ENCODE measurements at places on chromosomes 12 and 14.

GRCh38 chr12:76084863-76085519 is 506 bp upstream of the NAP1L1 start:
- peak; percentile 84 for DNase-seq

GRCh38 chr12:116697716-116698115 is 40.2 kb downstream of the SPRING1 start:
- DNase-seq = no peak

DNA sequence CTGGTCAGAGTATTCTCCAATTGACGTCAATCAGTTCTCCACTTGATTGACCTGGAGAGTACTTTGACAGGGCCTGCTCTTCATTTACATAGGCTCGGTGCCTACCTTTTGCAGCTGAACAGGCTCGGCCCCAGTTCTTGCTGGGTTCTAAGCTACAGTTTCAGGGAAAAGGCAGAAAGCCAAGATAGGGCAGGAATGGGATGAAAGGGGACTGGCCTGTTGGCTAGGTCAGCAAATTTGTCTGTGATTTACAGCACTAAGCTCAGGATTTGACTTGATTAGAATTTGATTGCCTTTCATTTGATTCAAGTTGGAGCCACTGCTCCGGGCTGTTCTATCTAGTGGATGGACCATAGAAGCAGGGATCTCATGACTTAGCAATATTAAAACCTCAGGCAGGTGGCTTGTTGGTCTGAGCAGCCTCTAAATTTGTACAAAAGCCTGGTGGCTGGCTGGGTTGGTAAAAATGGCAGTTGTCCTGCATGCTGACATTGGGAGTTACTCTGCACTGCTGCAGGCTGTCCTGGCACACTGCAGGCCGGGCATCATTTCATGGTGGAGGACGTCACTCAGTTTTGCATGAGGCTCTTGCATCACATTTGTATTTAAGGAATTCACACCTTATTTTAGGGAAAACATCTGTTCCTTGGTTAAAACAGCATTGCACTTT is 71.8 kb downstream of the BICD1 start:
- no peak for DNase-seq

DNA sequence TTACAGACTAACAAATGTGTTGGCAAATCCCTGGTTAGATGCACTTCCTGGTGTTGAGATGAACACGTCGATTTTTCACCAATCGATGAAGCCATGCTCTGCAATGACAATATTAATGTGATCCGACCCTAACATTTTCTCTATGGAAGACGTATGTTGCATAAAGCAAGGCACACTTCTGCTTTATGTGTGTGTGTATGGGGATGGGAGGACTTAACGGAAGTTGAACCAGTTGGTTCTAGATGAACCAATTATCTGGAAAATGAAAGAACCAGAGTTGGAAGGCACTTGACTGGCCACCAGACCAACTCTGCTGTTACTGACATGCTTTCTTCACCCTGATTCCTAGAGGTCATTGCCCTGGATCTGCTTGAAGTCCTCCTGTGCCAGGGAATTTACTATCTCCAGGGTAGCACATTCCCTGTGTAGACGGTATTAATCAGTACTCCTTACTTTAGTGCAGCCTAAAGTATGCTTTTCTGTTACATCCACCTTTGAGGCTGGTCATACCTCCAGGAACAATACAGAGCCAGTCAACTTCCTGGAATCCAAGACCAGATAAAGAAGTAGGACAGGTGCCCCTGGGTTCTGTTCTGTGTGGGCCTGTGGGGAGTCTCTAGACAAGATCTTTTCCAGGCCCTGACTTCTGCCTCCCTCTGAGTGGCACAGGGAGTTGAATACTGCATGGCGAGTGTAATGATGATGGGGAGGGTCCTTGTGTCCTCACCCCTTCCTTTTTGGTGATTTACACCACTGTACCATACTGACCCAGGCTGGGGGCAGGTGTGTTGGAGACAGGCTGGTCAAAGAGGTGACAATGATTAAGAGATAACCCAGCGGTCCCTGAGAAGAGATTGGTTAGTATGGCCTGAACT is 4.1 kb downstream of the SDR39U1 start:
- no peak for DNase-seq

- DNase-seq = no peak
Measured at GRCh38 chr14:61696753-61697318, 1.5 kb downstream of the HIF1A start.

DNA sequence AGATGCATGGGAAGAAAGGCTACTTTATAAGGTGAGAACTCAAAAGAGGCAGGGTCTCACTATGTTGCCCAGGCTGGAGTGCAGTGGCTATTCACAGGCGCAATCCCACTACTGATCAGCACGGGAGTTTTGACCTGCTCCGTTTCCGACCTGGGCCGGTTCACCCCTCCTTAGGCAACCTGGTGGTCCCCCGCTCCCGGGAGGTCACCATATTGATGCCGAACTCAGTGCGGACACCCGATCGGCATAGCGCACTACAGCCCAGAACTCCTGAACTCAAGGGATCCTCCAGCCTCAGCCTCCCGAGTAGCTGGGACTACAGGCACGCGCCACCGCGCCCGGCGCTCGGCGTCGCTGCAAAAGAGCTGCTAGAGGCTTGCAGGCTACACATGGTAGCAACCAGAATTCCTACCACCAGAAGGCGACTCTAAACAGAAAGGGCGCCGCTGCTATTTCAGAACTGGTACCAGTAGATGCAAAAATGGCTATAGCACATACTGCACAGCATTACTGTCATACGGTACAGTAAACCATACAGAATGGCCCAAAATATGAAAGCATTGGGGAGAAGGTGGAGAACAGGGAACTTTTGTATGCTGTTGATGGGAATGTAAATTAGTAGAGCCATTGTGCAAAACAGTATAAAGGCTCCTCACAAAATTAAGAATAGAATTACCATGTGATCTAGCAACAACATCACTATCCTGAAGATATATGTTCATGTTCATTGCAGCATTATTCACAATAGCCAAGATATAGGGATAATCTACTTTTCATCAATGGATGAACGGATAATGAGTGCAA is 1.2 kb upstream of the NEMF start:
- peak; percentile 83 for DNase-seq

GRCh38 chr12:102609996-102610395 is 129.6 kb upstream of the IGF1 start:
- no peak for DNase-seq

DNA sequence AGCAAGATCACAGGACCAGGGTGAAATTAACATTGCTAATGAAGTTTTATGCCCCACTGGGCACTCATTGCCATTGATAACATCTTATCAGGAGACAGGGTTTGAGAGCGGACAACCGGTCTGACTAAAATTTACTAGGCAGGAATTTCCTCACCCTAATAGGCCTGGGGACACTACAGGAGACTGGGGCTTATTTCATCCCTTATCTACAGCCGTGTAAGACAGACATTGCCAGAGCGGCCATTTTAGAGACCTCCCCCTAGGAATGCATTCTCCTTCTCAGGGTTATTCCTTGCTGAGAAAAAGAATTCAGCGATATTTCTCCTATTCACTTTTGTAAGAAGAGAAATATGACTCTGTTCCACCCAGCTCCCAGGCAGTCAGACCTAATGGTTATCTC is 8.3 kb downstream of the OR4K17 start:
- DNase-seq = no peak

- peak; percentile 86 for DNase-seq
Measured at GRCh38 chr14:76486251-76486743, 110.4 kb downstream of the ESRRB start.

DNA sequence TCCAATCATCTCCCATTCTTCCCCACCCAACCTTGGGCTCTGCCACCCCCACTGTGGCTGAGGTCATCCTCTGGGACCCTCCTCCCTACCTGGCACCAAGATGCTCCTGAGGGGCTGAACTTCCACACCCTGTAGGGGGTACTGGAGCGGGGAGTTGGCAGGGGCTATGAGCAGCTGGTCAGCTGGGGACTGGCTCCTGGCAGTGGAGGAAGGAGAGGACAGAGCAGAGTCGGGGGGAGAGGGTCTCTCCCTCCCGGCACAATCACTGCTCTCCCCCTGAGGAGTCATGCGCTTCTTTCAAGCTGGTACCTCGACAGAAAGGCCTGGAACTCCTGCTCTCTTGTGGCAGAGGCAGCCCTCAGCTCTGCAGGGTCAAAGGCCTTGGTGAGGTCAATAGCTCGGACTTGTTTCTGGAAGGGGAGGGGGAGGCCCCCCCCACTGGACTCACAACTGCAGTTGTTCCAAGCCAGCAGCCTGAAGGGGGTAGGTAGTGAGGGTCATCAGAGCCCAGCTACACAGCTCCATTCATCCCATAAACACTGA is 2.0 kb downstream of the B4GALNT1 start:
- no peak for DNase-seq

GRCh38 chr14:100283984-100284881 is 22.0 kb downstream of the SLC25A29 start:
- DNase-seq = no peak

- no peak for DNase-seq
Measured at GRCh38 chr14:93028724-93029076, 87.0 kb downstream of the ITPK1 start.

GRCh38 chr14:95562892-95563685 is 28.2 kb downstream of the GLRX5 start:
- DNase-seq = no peak

GRCh38 chr12:22318108-22318737 is 16.3 kb downstream of the ST8SIA1 start:
- no peak for DNase-seq

DNA sequence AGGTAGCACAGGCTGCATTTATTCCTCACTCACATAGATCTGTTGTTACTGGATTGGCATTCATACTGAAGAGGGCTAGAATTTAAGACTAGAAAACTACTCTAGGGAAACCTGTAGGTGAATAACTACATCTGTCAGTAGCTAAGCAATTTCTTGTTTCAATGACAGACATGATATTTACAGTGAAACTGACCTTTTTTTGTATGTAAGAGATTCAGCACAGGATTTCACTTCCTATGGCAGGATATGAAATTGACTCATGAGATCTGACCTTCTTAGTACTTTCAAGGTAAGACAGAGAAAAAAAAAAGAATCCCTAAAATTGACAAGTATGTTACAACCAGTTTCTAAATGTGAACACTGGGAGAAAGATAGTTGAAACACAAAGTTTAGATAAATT is 189.8 kb upstream of the SLC16A7 start:
- DNase-seq = no peak

GRCh38 chr12:51397670-51398069 is 6.5 kb upstream of the GALNT6 start:
- no peak for DNase-seq

DNA sequence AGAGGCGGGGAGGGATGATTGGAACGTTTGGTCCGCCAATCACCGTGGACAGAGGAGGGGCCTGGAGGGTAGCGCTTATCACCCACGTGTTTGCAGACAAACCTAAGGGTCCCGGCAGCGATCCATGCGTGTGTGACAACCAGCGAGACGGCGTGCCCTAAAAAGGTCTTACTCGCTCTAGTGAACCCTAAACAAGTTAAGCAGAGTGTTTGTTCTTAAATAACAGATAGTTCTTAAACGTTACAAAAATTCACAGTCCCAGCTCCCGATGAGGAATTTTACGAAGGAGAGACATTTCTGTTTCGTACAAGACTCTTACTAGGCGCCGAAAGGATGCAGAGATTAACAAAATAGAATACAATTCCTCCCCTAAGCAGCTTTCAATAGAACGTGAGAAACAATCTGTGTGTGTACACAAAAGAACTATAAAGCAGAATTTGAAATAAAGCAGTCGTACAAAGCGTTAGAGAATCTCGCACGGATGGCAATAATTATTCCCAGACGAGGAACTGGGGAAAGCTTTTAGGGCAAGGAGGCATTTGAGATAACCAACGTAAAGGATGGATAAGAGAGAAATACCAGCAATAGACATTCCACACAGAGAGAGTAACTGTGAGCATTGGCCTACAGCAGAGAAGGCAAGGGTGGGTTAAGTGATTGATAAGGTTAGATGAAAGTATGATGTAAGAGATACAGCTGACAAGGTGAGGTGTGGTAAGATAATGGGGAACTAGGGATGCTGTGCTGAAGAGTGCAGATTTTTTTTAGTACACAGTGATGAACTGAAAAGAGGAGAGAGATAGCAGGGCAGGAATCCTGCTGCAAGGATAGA is 831 bp upstream of the RPS6KA5 start:
- DNase-seq = no peak

DNA sequence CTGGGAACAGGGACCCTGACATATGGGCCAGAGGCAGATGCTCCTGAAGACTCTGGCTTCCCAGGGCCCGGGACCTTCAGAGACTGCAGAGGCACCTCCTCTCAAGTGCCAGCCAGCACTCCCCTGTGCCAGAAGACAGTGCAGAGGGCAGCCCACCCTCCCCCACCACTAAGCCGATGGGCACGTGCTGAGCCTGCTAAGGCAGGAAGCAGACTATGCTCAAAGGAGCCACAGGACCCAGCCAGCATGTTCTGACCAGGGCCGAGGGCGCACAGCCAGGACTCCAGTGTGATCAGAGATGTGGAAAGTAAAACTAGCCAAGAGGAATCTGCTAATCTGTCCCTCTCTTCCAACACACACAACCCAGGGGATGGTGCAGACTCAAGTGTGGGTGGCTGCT is 29.8 kb downstream of the DIO3 start:
- no peak for DNase-seq

GRCh38 chr12:52200781-52201450 is 9.1 kb upstream of the KRT80 start:
- DNase-seq = no peak

- no peak for DNase-seq
Measured at GRCh38 chr12:30975581-30975980, 49.0 kb downstream of the TSPAN11 start.

- no peak for DNase-seq
Measured at GRCh38 chr14:104390221-104390931, 189.2 kb upstream of the C14orf180 start.

DNA sequence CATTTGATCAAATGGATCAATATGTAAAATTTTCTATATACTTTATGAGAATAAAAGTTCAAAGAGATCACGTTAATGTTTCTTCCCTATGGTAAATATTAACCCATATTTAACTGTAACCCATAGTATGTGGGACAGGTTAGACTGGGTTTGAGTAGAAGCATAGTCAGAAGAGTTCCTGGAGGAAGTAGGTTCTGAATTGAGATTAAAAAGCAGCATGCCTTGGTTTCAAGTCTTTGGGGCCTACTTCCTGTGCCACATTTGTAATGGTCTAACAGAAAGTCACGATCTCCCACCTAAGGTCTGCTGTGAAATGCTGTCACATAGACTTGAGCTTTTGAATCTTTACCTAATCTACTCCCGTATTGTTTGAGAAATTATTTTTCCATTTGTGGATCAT is 63.8 kb downstream of the FIGNL2 start:
- DNase-seq = no peak
